Colonic mucosa (tissue), 4 donors: ENCODE measurements at places on chromosomes 16 and 17.
A peak's percentile ranks its signal among the peaks of the same experiment; 100 is the strongest.

- no peaks in the 10 kb centered on the region for H3K4me1 ChIP-seq
- H3K4me3 ChIP-seq: no peak overlapping the region
- H3K27me3 ChIP-seq: no peaks in the 10 kb centered on the region
- DNase-seq: no peak
- H3K27ac ChIP-seq: no peak overlapping the region
Observed at GRCh38 chr17:28199115-28199514, 119.9 kb upstream of the TMEM97 start.

- H3K36me3 ChIP-seq: peaks cover 4% of the 10 kb centered on the region
- H3K27ac ChIP-seq: no peak overlapping the region
- H3K4me1 ChIP-seq: no peaks in the 10 kb centered on the region
- H3K4me3 ChIP-seq: no peak overlapping the region
- no peaks in the 10 kb centered on the region for H3K27me3 ChIP-seq
Observed at GRCh38 chr16:1363501-1364041, 11.8 kb downstream of the GNPTG start.

- no peak overlapping the region for H3K4me3 ChIP-seq
- no peak overlapping the region for H3K27ac ChIP-seq
- no peak for DNase-seq
Observed at GRCh38 chr17:46733837-46734475, 84.5 kb downstream of the WNT3 start.

DNA sequence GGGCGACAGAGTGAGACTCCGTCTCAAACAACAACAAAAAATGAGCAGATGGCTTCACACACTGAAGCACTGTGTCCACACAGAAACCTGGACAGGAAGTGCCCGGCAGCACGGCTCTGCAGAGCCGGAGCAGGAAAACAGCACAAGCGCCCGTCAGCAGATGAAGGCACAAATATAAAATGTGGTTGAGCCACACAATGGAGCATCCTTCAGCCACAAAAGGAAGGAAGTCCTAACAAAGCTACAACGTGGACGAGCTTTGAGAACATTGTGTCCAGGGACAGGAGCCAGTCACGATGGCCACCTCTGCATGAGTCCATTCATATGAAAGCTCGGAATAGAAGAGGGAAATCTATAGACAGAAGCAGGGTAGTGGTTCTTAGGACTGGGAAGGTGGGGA, 15.7 kb downstream of the RHBDF2 start:
- H3K4me3 ChIP-seq: no peak overlapping the region
- H3K27me3 ChIP-seq: no peaks in the 10 kb centered on the region
- no peak overlapping the region for H3K27ac ChIP-seq
- H3K36me3 ChIP-seq: no peaks in the 10 kb centered on the region
- H3K4me1 ChIP-seq: peaks cover 3% of the 10 kb centered on the region

GRCh38 chr17:63138713-63139112, 172.7 kb downstream of the TANC2 start:
- H3K36me3 ChIP-seq: no peaks in the 10 kb centered on the region
- H3K27ac ChIP-seq: no peak overlapping the region
- DNase-seq: no peak
- no peaks in the 10 kb centered on the region for H3K27me3 ChIP-seq
- H3K4me1 ChIP-seq: no peaks in the 10 kb centered on the region
- no peak overlapping the region for H3K4me3 ChIP-seq

GRCh38 chr17:48630009-48630924, 4.1 kb upstream of the HOXB9 start:
- H3K27ac ChIP-seq: peak overlapping the region; percentile 86
- peak; percentile 62 for DNase-seq
- H3K4me1 ChIP-seq: peaks cover 23% of the 10 kb centered on the region
- peaks cover 41% of the 10 kb centered on the region for H3K27me3 ChIP-seq
- H3K4me3 ChIP-seq: no peak overlapping the region

DNA sequence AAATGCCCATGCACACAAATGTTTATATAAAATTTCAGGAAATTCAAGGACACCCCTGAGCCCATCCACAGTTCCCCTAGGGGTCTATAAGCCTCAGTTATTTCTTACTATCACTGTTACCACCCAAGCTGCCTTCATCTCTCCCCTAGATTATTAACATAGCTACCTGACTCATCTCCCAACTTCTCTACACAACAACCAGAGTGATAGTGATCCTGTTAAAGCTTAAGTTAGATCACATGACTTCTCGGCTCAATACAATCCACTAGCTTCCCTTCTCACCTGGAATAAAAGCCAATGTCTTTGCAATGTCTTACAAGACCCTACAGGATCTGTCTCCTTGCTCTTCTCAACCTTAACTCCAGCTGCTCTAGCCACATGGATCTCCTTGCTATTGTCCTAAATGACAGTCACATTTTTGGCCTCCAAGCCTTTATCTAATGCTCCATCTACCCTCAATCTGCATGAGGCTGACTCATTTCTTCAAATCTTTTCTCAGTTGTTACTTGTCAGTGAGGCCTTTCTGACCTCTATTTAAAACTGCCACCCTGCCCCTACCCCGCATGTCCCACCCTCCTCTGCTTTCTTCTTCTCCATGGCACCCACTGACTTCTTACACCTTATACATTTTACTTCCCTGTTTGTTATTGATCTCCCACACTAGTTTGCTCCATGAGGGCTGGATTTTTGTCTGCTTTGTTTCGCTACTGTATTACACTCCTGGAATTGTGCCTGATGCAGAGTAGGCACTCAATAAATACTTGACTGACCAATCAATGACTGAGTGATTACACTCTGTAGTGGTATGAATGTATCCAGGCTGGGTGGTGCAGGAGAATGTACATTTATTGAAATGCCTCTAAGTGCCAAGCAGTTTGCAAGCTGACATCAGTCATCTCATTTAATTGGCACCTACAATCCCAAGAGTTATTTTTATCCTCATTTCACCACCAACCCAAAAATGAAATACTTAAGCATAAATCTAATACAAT, 5.2 kb upstream of the LIG3 start:
- H3K4me1 ChIP-seq: no peaks in the 10 kb centered on the region
- no peaks in the 10 kb centered on the region for H3K36me3 ChIP-seq
- no peak overlapping the region for H3K27ac ChIP-seq
- no peak overlapping the region for H3K4me3 ChIP-seq
- no peaks in the 10 kb centered on the region for H3K27me3 ChIP-seq

GRCh38 chr16:2710021-2710710, 9.9 kb downstream of the PRSS27 start:
- H3K27me3 ChIP-seq: no peaks in the 10 kb centered on the region
- H3K36me3 ChIP-seq: peaks cover 8% of the 10 kb centered on the region
- DNase-seq: no peak

GRCh38 chr16:79050063-79050462, 550.5 kb downstream of the MAF start:
- H3K4me1 ChIP-seq: no peaks in the 10 kb centered on the region
- H3K27me3 ChIP-seq: no peaks in the 10 kb centered on the region
- H3K4me3 ChIP-seq: no peak overlapping the region
- DNase-seq: no peak
